Activated gamma-delta T cell (primary cell): ENCODE measurements at places on chromosomes 1 and 21.

DNA sequence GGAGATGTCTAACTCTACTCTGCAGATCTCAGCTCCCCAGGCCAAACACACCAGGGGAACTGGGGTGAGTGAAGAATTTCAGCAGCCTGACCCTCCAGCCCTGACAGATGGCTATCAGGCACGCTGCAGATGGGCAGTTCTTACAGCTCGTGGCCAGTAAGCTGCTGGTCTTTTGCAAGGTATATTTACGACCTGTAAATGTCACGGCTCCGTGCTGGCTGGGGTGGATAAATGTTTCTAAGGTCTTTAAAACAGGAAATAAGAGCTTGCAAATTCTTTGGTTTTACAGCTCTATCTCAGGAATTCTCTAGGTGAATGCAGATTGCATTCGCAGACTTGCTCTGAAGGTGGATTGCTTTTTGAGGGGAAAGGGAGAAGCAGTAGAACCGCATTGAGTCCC lies 10.1 kb downstream of the DOP1B start:
- no peak for DNase-seq

GRCh38 chr1:79792219-79792930 lies 785.8 kb upstream of the ADGRL4 start:
- DNase-seq: no peak

DNA sequence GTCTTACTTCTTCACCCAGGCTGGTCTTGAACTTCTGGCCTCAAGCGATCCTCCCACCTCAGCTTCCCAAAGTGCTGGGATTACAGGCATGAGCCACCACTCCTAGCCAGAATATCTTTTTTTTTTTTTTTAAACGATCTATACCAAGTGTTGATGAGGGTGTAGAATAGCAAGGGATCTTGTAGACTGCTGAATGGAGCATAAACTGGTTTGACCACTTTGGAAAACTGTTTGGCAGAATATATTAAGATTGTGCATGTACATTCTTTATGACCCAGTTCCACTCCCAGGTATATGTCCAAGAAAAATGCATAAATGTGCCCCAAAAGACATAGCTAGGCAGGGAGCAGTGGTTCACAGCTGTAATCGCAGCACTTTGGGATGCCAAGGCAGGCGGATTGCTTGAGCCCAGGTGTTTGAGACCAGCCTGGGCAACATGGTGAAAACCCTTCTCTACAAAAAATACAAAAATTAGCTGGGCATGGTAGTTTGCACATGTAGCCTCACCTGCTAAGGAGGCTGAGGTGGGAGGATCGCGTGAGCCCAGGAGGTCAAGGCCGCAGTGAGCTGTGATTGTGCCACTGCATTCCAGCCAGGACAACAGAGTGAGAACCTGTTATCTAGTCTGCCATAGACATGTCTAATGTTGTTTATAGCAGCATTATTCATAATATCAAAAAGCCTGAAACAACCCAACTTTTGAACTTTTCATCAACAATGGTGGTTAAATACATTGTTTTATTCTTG lies 184.0 kb downstream of the VPS13D start:
- DNase-seq: no peak

DNA sequence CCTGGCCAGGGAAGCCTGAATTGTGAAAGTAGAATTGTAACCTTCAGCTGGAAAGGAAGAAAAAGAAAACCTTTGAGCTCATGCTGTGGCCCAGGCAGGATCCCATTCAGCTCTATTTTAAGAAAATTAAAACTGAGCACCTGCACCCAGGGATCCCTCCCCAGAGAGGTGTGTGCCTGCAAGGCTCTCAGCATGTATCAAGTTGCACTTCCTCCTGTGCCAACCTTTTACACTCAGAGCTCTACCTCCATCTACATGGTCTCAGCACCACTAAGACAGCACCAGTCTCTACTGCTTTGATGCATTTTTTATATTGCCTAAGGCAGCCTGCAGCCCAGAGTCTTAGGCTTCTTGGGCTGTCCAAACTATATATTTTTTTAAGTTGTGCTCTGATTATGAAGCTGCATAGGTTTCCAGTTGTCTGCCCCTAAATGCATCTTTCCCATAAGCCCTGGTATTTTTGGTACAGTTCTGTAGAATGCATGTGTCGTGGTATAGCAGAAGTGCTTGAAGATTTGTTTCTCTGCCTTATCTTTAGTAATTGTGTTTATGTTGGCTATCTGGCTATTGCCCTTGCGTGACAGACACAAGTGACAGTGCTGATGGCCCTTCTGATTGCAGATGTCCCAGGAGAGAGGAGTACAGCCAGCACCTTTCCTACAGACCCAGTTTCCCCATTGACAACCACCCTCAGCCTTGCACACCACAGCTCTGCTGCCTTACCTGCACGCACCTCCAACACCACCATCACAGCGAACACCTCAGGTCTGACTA lies 63.1 kb downstream of the PTPRC start:
- DNase-seq: no peak

DNA sequence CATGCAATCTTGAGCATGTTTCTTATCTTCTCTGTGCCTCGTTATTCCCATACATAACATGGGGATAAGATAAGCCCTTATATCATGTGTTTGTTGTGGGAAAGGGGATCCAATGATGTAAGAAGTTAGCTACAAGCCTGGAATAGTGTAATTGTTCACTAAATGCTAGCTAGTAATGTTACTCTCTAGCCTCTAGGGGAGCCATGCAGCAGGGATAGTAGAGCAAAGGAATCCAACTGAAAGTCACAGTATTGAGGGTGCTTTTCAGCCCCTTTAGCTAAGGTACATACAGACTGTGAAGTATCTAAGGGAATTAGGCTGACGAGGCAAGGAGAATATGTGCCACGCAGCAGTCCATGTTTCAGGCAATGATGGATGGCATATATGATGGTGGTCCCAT lies 46.9 kb downstream of the IL23R start:
- DNase-seq: no peak

DNA sequence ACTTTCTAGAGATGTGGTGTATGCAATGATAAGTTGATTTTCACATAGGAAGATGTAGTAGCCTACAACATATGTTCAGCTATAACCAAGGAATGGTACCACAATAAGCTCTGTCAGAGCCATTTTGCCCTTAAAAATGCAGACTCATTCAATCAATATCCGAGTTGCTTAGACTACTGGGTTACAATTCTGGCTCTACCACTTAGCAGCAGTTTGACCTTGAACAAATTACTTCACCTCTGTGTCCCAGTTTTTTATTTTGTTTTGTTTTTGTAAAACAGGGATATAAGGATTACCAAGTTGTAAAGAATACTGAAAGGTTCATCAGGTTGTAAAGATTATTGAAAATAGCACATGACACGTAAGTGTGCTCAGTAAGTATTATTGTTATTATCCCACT lies 9.3 kb downstream of the EPS15 start:
- no peak for DNase-seq

DNA sequence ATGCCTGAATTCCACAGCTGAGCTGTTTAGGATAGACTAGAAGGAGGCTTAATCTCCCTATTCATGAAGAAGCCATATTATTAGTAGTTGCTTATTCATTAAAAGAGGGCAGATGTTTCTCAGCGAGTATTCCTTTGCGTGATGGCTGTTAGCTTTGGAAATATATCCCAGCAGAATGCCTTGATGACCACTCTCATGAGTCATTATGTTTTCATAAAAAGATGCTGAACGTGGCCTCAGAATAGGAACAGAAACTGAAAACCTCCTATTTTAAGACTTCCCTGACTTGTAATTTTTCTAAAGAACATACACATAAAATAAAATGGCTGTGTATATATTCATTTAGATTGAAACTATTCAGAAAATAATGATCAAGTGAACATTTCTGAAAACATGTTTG lies 9.6 kb upstream of the PLA2G4A start:
- no peak for DNase-seq

- DNase-seq: no peak
These were observed 64.1 kb downstream of the RPAP2 start for GRCh38 chr1:92362970-92363369.

GRCh38 chr1:67745875-67746698 lies 61.1 kb downstream of the GADD45A start:
- no peak for DNase-seq

DNA sequence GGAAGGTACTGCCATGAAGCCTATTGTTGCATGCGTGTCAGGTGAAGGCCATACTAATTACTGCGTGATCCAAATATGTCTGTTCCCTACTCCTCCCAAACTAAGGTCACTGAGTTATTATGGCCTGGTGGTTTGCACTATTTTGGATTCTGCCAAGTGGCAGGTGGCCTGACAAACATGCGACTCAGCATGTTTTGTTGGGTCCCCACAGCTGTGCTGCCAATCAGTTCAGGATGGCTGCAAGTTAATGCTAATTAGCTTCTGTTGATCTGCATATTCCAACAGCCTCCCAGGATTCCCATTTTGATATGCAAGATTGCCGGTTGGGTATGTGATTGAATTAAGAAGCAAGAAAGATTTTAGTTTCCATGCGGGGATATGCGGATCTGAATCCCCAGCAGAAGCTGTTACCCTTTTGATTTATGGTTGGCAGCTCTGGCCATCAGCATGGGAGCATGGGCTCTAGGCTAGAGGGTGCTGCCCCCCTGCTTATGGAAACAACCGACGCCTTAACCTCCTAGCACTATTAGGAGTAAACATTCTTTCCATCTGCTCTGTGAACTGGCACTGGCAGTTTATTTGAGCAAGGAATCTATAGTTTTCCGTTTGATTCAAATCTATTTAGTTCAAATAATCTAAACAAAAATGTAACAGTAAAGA lies 429.8 kb upstream of the C1orf87 start:
- no peak for DNase-seq

DNA sequence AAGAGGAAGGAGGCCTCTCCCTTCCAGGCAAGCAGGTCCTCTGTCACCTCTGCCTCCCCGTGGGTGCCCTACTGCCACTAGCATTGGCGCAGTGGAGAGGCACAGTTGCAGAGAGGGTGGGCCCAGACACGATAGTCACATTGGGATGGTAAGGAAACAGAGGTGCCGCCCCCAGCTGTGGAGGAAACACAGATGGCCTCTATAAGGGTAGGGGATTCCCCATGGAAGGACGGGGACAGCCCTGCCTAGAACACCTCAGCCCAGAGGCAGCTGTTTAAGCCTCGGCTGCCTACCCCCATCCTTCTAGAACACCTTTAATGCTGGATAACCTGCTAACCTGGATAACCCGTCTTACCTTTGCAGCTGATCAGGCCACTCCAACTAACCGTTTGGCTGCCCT lies 65.7 kb upstream of the CNTN2 start:
- no peak for DNase-seq

- no peak for DNase-seq
These were observed 8.0 kb upstream of the MEX3A start for GRCh38 chr1:156090138-156090839.

GRCh38 chr21:35587841-35588380 lies 472.4 kb downstream of the SETD4 start:
- no peak for DNase-seq

DNA sequence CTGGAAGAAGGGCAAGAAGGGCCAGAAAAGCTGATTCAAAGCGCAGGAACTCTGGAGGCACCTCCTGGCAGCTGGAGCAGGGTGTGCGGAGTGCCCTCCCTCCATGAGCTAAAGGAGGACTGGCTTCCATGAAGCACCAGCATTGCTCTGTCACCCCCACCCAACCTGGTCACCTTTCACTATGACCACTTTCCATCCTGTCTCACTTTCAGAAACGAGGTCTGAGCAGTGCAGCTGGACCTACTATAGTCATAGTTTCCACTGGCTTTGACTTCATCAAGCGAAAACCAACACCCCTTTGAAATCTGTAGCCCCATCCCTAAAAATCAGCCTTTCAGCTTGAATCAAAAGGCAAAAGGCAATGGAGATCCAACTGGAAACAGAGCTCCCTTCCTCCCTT lies 84.8 kb upstream of the CACNA1E start:
- DNase-seq: no peak

- DNase-seq: no peak
These were observed 66.7 kb downstream of the OLFML2B start for GRCh38 chr1:161956930-161957329.

DNA sequence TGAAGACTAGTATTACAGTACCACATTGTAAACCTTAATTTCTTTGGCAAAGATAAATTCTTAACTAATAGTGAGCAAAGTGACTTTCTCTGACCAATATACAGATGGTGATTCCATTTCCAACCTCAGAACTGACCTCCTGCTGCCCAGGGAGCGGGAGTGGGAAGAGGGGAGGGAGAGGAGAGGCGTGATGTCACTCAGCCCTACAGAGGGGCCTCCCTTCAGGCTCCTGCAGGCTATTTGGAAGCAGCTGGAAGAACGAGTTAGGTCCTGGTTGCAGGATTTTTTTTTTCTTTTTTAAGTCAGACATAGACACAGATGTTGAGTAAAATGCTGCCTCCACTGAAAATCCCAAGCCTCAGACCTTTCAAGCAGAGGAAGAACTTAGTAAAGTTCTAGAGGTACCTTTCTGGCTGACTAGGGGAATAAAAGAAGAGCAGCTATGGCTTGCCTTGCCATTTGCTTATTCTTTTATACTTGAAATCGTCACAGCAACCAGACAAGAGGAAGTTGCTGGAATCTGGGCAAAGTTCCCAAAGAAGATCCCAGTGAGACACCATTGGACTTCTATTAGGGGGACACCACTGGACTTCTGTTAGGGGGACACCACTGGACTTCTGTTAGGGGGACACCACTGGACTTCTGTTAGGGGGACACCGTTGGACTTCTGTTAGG lies 54.5 kb downstream of the EXO1 start:
- DNase-seq: no peak

- DNase-seq: no peak
These were observed 6.3 kb downstream of the HPCA start for GRCh38 chr1:32892368-32893197.

GRCh38 chr1:243270097-243270864 lies 14.4 kb downstream of the SDCCAG8 start:
- DNase-seq: no peak

GRCh38 chr1:53663529-53664300 lies 75.2 kb downstream of the GLIS1 start:
- no peak for DNase-seq
